Ascending aorta (tissue), 2 donors: ENCODE measurements at places on chromosomes 7 and 10. TPM values are rescaled to one million over a fixed set of nuclear protein-coding genes. Genes with fewer than 3 reads are reported as not detected.

DNA sequence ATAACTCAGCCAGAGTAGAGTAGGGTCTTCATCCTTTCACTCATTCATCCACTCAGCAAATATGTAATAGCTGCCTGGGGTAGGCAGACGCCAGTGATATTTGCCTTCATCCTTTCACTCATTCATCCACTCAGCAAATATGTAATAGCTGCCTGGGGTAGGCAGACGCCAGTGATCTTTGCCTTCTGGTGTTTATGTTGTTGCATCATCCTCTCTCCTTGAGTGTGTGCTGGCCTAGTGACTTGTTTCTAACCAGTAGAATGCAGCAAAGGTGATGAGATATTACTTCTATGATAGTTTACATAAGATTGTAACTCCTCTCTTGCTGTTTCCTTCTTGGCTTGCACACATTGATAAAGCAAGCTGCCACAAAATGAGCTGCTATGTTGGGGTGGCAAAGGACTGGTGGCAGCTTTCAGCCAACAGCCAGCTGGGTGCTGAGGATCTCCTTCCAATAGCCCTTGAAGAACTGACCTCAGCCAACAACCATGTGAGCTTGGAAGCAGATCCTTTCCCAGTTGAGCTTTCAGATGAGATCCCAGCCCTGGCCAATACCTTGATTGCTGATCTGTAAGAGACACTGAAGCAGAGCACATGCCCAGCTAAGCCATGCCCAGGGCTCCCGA is 23.2 kb upstream of the MTPN start:
- no peak for DNase-seq

- no peak for DNase-seq
Observed at GRCh38 chr7:104723001-104723400, 291.0 kb upstream of the KMT2E start.

EN2 gene
- not detected for total RNA-seq

DNA sequence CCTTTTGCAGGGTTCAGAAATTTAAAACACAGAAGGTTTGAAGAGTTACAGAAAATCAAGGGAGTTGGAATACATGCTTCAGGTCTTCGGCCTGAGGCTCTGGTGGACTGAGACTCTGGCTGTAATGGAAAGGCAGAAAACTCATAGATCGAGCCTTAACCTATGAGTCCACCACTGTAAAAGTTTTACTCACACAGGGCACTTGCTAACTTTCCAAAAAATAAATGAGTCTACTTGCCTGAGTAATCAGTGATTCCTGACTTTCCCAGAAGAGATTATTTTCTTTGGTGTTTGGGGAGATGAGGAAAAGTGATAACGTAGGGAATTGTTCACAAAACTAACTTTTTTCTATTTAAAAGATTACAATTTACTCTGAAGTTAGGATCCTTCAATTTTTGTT is 108.0 kb downstream of the MBL2 start:
- DNase-seq = no peak

DNA sequence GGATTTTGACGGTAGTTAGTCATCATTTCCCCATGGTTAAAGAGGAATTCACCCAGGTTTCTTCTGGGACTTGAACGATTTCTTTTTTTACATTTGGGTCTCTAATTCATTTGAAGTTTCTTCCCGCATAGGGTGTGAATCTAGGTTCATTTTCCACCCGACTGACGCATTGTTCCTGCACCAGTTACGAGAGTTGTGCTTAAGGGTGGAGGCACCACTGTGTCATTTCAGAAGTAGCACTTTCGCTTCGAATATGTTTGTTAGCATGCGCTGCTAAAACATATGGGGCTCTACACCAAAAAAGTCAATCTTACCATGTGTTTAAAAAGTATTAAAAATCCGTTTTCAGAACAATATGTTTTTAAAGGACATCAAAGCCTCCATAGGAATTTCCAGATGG is 140.3 kb downstream of the VIPR2 start:
- DNase-seq = no peak

DNA sequence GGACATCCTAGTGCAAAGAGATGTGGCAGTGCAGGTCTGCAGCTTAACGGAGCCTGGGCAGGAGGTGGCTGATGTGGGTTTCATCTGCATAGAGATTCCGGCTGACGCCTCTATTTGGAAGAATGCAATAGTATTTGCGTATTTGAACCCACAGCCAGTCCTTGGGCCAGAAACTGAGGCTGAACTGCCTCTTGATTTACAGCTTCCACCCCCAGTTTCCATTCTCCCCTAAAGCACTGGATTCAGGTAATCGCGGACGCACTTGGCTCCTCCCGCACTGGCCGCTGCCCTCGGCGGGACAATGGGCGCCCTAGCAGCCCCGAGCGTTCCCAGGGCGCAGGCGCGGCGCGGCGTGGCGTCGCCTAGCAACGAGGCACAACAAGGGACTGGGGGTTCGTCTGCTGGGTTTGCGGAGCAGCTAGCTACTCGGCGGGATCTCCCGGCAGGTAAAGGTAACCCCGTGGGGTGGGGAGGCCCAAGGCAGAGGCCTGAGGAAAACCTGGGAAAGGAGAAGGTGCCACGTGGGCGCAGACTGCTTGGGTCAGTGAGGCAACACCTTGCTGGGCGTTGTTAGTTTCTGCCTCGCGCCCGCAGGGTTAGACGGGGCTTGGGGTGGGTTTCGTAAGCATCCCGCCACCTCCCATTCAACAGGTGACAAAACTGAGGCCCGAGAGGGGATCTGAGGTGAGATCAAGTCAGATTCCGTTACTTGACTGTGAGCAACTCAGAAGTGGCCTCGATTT is at the start of gene ARMC3:
ARMC3 (plus strand) TSS at position 393 of the 743 bp plus-strand sequence. CDS start 3,944 bp downstream, outside the sequence.
- DNase-seq = no peak

CPN1 gene
- not detected for total RNA-seq

DNA sequence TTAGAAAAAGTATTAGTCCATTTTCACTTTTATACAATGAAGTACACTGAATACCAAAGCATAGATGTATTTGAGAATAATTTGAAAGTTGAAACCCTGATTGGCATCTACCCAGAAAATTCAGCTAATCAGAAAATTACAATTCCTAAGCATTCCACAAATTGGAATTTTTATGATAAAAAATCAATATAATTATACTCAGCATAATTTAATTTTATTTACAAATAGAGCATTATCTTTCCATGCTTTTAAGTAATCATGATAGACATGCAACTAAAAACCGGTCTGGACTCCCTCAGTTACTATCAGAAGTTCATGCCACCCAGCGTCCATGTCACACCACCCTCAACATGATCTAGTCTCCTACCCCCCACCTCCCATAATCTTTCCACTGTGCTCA is 50.4 kb downstream of the ARL4A start:
- no peak for DNase-seq

- no peak for DNase-seq
Observed at GRCh38 chr7:158295966-158296797, 291.4 kb downstream of the PTPRN2 start.

GRCh38 chr7:100132697-100133151 is 6.0 kb downstream of the MBLAC1 start:
- no peak for DNase-seq

GRCh38 chr7:130365511-130366441 is 14.5 kb upstream of the CPA1 start:
- DNase-seq = no peak

GRCh38 chr7:28179120-28180030 is 1.2 kb downstream of the JAZF1 start:
- DNase-seq = no peak

- DNase-seq = no peak
Observed at GRCh38 chr10:125118011-125118611, 42.3 kb downstream of the CTBP2 start.

DNA sequence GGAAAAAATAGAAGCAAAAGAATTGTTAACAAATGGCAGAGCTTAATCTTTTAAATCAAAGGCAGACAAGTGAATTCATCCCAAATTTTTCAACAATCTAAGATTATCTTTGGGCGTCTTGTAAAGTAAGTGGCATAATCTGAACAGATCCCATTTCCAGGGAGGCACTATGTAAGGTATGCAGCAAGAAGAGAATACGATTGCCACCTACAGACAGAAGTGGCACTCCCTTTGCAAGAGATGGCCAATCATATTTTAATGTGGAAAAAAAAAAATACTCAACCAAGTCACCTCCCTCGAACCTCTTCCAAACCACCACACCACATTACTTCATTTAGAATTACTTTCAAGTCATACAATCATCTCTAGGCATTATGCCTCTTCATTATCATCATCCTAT is 4.0 kb downstream of the GFRA1 start:
- DNase-seq = no peak
